ENCODE measurements at places on chromosomes 16 and 17.
A peak's percentile ranks its signal among the peaks of the same experiment; 100 is the strongest.

DNA sequence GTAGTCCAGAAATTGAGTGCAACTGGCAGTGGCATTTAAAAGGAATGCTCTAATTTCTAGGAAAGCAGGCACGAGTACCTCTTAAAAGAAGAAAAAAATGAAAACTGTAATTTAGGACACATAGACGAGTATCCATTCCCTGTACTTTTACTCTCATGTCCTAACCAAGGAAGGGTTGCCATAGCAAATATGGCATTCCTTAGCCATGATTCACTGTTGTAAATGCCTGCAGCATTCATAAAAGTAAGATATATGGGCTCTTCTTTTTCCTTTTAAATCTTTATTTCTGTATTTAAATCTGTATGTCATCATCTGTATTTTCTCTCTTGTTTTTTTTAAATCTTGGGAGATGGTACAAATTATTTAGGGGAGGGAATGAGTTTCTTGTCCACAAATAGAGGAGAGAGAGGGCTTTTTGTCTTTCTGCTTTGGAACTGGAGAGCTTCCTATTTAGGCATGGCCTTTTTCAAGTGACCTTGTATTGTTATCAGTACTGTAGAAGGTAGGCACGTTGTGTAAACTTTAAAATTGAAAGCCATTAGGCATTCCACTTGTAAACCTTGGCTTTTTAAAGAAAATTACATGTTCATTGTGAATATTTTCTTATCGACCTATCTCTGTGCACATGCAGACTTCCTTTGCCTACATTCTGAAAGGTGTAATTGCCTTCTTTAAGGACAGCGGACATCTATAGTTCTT, 50.0 kb downstream of the TENT4B start:
- no peak for DNase-seq

GRCh38 chr17:7946441-7946840, 14.4 kb downstream of the CNTROB start:
- DNase-seq: no peak

GRCh38 chr16:51624080-51624775, 473.2 kb upstream of the SALL1 start:
- no peak for DNase-seq

- DNase-seq: peak; percentile 10
Measured at GRCh38 chr16:73154063-73154870, 106.3 kb upstream of the ZFHX3 start.

GRCh38 chr17:76957678-76958464, 89.7 kb downstream of the MGAT5B start:
- DNase-seq: no peak

DNA sequence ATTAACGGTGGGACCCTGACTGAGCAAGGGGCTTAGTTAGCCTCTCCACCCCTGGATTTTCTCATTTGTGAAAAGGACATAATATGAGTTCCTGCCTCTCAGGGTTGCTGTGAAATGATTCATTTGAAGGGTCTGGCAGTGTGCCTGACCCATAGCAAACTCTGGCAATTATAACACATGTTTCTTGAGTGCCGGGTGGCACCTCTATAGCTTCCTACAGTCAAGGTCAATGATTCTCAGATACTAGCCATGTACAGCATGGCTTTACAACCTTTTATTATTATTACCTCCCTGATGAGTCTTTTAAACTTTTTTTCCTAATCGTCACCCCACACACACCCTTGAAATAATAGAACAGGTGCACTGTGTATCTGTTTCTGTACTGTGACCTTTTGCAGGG, 42.1 kb downstream of the TMEM114 start:
- no peak for DNase-seq

Measured in CD4-positive, alpha-beta T cell treated with Interleukin-12 subunit alpha and Interleukin-12 subunit beta, for 1 hour (primary cell).